ENCODE measurements at places on chromosomes 4 and X.

- no peak for DNase-seq
These were observed 54.3 kb upstream of the CAMK2D start for GRCh38 chr4:113815826-113816225.

DNA sequence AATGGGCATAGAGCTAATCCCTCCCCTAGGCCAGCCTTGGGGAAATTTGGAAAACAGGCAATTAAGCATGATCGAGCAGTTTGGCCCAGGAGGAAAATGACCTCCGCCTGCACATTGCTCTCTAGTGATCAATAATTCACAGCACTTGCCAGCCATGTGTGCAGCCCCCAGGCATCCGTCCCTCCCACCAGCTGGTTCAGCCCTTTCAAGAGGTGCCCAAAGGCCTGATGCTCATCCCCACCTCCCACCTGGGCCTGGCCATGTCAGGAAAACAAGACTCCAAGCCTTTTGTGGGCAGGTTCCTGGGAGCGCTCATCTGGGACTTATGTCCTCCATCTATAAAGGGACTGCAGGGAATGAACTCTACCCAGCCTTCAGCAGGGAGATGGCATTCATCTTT is 17.5 kb upstream of the PPP2R2C start:
- no peak for DNase-seq

- DNase-seq, result no peak
These were observed 36.7 kb upstream of the CXXC4 start for GRCh38 chr4:104531390-104531789.

DNA sequence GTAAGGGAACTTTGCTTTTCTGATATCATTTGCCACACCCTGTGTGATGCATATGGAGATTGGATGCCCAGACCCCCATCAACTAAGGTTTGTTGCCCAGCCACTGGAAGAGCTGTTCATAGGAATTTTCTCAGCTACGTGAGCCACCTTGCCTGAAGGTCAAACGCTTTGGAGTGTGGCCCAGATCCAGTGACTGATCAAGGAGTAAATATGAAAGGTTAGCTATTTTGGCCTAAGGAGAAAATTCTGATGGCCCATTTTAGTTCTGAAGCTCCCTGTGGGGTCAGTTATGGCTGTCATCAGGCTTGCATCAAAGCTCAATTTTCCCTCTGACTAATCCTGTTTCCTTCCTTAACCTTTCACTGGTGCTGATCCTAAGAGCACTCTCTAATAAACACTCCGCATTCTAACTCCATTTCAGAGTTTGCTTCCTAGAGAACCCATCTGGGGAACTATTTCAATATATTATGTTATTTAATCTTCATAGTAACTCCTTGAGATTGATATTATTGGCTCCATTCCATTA is 407.7 kb downstream of the SPRY1 start:
- no peak for DNase-seq

- DNase-seq, result no peak
These were observed 11.4 kb downstream of the EFNB1 start for GRCh38 chrX:68840256-68840655.

- DNase-seq, result no peak
These were observed 17.8 kb downstream of the HMGB3 start for GRCh38 chrX:151000861-151001331.

- no peak for DNase-seq
These were observed 1317.2 kb downstream of the PCDH7 start for GRCh38 chr4:32037399-32037798.

- no peak for DNase-seq
These were observed 16.0 kb upstream of the ERCC6L start for GRCh38 chrX:72254816-72255215.

- DNase-seq, result no peak
These were observed 298.0 kb upstream of the FAT1 start for GRCh38 chr4:187021436-187022205.

DNA sequence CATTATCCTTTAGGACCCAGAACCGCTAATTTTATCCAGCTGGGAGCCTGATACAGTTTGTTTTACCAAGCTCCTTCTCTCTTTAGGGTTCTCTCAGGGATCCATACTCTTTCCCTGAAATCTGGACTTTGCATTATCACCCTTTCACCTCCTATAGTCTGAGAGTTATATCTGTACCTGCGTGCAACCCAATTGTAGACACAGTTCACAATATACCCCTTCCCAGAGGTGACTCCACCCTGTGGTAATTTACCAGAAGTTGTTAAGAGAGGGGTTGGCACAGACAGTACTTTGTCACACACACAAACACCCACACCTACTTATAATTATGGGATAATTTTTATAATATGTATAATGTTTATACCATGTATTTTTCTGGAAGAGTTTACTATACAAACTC is 275.8 kb upstream of the NR3C2 start:
- no peak for DNase-seq

GRCh38 chr4:182067828-182068227 is 175.4 kb upstream of the TENM3 start:
- no peak for DNase-seq

GRCh38 chrX:48694776-48695533 is 1.6 kb upstream of the SUV39H1 start:
- no peak for DNase-seq

GRCh38 chrX:9339603-9340491 is 125.0 kb upstream of the TBL1X start:
- DNase-seq, result no peak

- no peak for DNase-seq
These were observed 286.0 kb upstream of the RASGEF1B start for GRCh38 chr4:81757691-81758090.

DNA sequence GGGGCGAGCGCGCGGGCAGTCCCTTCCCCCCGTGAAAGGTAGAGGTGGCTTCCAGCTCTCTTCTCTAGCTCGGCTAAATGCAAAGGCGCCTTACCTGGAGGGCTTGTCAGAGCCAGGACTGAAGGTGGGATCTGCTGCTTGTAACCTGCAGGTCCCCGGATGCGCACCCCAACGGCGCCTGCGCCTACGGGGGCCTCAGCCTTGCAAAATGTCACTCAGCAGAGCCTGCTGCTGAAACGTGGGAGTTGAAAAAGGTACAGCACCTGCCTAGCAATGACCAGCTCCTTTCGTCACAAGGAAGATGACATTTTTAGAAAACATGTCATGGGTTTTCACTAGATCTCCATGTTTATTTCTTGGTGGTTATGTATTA is 583 bp downstream of the ABHD18 start:
- DNase-seq, result no peak

- no peak for DNase-seq
These were observed 54.5 kb downstream of the CHM start for GRCh38 chrX:85992811-85993229.

GRCh38 chr4:12139296-12139695 is 710.6 kb upstream of the HS3ST1 start:
- no peak for DNase-seq
